GM12865 (cell line): ENCODE measurements at places on chromosomes 12 and 14.

- no peak for DNase-seq
These were observed 59.0 kb upstream of the CRY1 start for GRCh38 chr12:107152315-107152714.

- DNase-seq, result no peak
These were observed 34.0 kb downstream of the DUSP16 start for GRCh38 chr12:12528361-12529270.

DNA sequence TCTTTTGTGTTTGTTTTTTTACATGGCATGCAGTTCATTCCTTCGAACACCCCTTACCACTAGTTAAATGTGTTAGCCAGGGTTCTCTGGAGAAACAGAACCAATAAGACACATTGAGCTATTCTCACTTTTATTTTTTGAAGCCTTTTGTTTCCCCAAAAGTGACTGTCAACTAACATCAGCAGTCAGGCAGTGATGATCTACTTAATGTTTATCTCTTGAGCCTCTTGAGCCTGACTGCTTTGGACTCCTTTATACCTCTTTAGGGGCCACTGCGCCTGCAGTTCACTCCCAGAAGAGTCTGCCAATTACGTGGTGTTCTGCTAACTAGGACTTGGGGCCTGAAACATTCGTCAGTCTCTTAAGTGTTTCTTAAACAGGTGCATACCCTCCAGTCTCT is 163.7 kb upstream of the FLRT2 start:
- DNase-seq, result no peak

DNA sequence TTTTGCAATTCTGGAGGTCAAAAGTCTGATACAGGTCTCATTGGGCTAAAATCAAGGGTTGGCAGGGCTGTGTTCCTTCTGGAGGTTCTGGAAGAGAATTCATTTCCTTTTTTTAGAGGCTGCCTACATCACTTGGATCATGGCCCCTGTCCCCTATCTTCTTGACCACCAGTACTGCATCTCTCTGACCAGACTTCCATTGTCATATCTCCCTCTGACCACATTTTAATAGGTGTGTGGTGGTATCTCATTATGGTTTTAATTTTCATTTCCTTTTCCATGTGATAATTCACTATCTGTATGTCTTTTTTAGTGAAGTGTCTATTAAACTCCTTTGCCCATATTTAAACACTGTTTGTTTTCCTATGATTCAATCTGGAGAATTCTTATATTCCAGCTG is 215.2 kb upstream of the OTX2 start:
- DNase-seq, result no peak

GRCh38 chr14:73465823-73466532 is 7.6 kb upstream of the NUMB start:
- DNase-seq, result no peak

DNA sequence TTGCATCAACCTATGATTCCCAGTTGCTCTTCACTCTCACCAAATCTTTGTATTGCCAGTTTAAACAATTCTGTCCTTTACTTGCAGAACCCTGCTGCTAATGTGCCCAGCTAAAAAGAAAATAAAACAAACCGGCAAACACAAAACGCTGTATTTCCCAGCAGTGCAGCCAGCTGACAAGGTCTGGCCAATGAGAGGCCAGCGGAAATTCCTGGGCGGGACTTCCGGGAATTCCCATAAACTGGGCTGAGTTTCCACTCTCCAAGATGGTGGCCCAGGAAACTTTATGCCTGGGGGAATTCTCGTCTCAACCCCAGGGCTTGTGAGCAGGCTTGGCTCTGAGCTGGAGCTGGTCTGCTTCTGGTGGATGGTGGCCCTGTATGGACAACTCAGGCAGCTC is 807.3 kb upstream of the TMEM132C start:
- DNase-seq, result no peak

DNA sequence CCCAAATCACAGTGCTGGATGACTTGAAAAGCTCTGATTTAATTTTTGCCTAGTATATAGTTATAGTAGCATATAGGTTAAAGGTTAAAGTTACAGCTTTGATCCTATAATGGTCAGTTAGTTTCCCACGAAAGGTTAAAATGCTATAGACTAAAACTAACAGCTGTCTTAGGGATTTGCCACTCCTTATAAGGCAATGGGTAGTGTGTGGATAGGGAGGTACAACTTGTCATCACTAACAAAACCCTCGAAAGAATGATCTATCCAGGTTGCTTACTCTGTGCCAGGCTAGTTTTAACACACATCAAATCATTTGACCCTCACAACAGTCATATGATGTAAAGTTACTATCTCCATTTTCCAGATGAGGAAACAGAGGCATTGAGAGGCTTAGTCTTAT is 11.7 kb downstream of the RCOR1 start:
- no peak for DNase-seq

- no peak for DNase-seq
These were observed 111.3 kb downstream of the TSHR start for GRCh38 chr14:81066672-81067071.

DNA sequence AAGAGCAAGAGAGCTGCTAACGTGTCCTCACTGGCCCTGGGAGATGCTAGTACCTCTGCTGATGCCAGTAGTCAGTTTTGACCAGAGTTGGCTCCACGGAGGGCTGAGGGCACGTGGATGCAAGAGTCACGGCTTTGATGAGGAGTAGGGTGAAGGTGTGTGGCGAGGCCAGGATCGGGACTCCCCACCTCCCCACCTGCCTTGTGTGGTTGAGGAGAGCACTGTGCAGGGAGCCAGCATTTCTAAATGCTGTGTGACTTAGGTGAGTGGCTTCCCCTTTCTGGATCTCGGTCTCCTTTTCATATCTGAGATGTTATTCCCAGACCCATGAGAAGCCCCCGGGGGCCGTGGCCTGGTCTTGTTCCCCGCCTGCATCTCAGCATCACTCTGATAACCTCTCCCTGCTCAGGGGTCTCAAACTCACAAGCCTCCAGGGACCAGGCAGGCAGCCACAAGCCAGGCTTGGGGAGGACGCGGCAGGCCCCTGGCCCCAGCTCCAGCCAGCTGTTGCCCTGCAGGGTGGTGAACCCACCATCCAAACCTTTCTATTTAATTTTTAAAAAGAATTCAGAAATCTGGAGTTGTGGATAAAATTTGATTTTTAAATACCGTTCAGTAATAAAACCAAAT is 32.1 kb downstream of the MVK start:
- no peak for DNase-seq

DNA sequence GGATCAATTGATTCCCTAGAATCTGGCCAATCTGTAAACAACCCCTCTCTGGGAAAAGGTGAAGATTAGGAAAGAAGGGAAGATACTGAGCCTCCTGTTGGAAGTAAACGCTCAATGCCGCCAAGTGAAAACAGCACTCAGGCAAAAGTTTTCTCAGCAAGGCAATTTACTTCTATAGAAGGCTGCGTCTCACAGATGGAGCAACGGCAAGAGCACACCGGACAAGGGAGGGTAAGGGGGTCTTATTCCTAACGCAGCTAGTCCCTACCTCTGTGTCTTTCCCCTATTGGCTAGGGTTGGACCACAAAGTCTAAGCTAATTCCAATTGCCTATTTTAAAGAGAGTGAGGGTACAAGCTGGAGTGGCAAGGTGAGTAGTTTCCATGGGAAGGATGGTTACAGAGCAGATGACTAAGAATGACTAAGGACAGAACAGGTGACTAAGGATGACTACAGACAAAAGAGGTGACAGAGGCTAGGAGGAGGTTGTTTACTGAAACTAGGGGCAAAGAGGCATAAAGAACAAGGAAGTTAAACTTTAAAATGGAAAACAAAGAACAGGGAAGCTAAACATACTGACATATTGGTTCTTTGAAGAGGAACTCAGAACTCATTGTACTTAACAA is 5.6 kb upstream of the TTC9 start:
- no peak for DNase-seq

DNA sequence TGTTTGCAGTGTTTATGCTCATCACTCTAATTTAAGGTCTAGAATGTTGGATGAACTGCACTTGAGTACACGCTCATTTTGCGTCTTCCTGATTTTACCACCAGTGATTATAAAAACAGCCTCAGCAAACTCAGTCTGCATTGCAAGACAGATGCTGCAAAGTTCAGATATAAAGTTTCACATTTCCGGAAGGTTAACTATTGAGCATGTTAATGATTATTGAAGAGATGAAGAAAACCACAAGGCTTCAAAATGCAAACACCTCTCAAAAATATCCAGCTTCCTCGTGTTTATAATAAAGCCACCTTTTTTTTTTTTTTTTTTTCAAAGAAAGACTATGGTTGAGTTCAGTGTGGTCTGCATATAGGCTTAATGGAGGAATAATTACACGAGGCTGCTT is 92.1 kb upstream of the BMP4 start:
- no peak for DNase-seq

- no peak for DNase-seq
These were observed 13.4 kb upstream of the PPP1R1A start for GRCh38 chr12:54601841-54602240.

- no peak for DNase-seq
These were observed 145.0 kb upstream of the SLC38A2 start for GRCh38 chr12:46517579-46517962.
